ENCODE measurements at places on chromosomes 7 and 10.
A peak's percentile ranks its signal among the peaks of the same experiment; 100 is the strongest.

DNA sequence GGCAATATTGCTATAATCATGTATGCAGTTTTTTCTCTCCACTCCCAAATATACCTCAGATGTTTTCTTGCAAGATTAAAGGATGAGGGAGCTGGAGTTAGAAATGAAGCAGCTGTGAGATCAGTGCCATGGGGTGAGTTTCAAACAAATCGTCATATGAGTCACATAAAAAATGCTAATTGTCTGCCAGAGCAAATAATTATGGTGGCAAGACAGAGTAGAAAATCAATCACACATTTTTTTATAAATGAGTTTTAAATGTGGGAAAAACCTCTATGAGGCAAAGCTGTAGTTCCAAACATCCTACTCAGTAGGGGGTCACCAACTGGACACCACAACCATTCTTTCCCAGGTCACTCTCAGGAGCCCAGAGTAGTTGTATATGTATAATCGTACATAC, 55.3 kb downstream of the CH25H start:
- DNase-seq, result no peak

GRCh38 chr10:63052083-63052482, 81.0 kb upstream of the NRBF2 start:
- DNase-seq, result no peak

DNA sequence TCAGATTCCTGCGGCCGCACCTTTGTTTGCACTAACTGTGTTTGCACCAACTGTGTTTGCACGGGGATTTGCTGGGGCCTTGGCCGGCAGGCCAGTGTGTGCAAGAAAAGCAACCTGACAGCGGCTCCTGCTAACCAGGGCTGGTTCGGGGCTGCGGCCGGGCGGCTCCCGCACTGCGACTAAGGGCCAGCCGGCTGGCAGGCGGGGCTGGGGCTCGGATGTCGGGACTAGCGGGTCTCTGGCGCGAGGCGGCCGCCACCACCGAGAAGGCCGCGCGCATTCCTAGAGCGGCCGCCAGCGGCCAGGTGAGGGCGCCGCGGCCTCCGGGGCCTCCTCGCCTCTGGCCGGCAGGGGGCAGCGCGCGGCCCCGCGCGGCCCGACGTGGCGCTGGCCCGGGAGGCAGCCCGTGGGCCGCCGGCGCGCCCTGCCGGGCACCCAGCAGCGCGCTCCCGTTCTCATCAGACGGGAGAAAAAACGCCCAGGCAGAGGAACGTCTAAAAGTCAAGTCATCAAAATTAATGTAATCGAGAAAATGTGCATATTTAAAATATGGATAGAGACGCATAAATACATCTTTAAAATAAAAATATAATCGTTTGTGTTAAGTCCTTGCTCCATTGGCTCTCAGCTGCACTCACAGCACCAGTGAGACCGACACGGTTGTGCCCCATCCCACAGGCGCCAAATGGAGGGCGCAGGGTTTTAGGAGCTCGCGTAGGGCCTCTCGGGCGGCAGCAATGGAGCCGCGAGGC, 38.5 kb downstream of the ZNF777 start:
- DNase-seq, result peak; percentile 47

DNA sequence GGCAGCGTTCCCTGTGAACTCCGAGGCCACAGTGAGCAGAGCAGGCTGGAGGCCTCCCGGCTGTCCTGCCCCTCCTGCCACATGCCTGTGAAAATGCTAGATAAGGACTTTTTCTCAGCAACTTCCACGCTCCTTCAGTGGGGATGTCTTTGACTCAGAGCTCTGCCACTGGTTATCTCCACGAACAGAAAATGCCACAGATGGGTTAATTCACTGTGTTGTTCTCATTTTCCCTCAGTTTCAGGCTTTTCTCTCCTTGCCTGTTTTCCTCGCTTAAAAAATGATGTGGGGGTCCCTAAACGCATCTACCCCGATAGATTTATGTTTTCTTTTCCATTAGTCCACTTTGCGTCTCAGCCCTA, 51.3 kb downstream of the IKZF1 start:
- no peak for DNase-seq

- no peak for DNase-seq
Observed at GRCh38 chr10:36721871-36722270, 403.5 kb upstream of the ANKRD30A start.

- DNase-seq, result no peak
Observed at GRCh38 chr7:47551668-47552440, 30.1 kb downstream of the TNS3 start.

DNA sequence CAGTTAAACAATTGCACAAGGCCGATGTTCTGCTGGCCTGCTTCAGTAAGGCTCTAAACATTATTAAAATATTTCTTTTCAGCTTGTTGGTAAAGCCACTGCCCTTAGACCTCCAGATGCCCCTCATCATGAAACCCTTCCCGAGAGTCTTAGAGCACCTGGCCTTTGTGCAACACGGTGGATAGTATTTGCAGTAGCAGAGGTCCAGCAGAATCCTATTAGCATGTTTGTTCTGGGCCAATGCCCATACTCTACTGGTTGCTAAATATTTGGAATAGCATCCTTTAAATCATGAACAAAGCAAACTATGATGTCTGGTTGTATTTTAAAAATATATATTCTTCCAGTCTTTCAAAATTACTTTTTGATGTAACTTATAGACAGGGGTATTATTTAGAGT, 584.6 kb downstream of the CNTNAP2 start:
- no peak for DNase-seq

- DNase-seq, result no peak
Observed at GRCh38 chr10:25076506-25077177, 60.2 kb downstream of the THNSL1 start.

- DNase-seq, result no peak
Observed at GRCh38 chr10:58513188-58514110, 777 bp downstream of the BICC1 start.

- DNase-seq, result no peak
Observed at GRCh38 chr10:119135513-119135881, 30.0 kb downstream of the SFXN4 start.

DNA sequence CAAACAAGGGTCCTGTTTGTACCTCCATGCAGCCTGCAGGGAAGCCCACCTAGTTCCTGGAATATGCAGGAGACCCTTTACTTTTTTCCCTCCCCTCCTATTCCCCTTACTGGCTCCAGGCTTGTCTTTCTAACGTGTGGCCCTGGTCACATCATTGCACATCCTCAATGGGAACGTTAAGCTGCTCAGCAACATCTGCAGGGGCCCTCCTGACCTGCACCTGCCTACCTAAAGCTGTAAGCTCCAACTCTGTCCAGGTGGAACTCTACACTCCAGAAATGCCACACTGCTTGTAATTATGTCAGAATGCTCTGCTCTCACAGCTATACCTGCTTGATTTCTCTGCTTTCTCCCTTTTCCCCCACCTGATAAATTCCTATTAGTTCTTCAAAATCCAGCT, 72.1 kb downstream of the ARMC3 start:
- DNase-seq, result no peak

- no peak for DNase-seq
Observed at GRCh38 chr7:50182759-50183158, 89.7 kb upstream of the ZPBP start.

- no peak for DNase-seq
Observed at GRCh38 chr10:71260622-71261325, 48.4 kb downstream of the UNC5B start.

- no peak for DNase-seq
Observed at GRCh38 chr10:113945075-113945686, 90.7 kb downstream of the NHLRC2 start.

DNA sequence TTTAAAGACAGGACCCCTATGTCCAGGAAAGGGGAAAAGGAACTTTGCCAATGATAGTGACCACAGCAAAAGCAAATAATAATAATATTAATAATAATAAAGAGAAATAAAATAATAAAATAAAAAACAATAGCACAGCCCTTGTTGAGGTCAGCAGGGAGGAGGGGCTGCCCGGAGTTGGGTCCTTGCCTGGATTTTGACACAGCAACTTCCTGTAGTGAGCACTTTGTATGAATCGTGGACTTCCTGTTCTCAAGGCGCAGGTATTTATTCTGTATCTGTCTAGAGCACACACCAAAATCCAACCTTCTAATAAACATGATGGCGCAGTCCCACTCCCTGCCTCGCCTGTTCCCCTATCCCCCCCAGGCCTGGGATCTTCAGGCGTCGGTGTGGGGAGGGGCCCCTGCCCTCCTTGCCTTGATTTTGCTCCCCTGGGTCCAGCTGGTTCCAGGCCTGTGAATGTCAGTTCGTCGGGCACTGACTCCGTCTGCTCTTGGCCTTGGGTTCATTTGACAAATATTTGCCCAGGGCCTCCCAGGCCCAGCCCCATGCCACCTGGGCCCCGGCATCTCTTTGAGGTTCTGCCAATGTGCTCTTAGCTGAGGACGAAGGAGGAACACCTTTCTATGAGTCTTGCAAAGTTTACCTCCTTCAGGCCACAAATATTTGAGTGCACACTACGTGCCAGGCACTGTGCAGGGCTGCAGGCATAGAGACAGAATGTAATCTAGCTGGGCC, 13.9 kb downstream of the TRIM8 start:
- DNase-seq, result no peak

GRCh38 chr10:29323367-29323766, 34.5 kb downstream of the LYZL1 start:
- DNase-seq, result no peak

- no peak for DNase-seq
Observed at GRCh38 chr7:105097619-105098018, 83.6 kb downstream of the KMT2E start.

DNA sequence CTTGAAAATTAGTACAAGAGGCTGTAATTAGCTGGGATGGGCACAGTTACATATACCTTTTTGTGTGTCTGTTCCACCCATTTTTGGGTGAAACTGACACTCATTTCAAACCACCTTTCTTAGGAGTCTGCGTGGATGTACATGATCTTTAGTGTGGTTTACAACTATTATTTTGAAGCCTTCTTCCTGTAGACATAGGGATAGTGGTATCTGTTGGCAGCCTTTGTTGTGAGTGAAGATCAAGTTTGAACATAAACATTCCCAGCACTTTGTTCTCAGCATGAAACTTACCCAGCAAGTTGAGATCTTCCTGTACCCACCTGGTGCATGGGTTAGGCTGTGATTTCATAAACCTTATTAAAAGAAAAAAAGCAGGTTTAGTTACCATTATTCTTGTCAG, 2.0 kb downstream of the BAG3 start:
- DNase-seq, result no peak

GRCh38 chr7:35983626-35984025, 169.4 kb upstream of the EEPD1 start:
- DNase-seq, result no peak

- no peak for DNase-seq
Observed at GRCh38 chr10:25639646-25640045, 294.4 kb upstream of the MYO3A start.

DNA sequence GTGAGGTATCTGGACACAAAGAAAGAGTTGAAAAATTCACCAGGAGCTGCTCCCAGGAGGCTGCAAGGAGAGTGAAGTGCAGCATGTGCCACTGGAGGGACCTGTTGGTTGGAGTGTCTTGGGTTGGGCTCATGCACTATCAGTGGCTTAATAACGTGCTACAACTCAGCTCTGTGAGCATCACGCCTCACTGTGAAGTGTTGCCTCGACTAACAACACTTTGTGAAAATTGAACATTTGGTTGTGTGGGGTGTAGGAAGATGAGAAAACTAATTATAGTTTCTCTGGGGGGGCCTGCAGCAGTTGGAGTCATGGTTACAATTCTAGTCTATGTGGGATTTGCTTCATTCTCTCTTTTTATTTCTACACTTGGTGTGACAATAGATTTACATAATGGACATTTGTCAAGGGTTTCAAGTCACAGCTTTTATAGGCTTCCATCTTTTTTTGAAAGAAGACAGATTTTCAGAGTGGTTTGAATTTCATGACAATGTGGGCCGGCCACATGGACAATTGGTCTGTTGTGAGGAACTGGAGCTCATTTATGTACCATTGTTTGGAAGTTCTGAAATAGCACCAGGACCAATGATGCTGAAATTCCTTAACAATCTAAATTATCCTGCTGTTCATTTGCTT, 121.3 kb downstream of the RAMP3 start:
- DNase-seq, result no peak

DNA sequence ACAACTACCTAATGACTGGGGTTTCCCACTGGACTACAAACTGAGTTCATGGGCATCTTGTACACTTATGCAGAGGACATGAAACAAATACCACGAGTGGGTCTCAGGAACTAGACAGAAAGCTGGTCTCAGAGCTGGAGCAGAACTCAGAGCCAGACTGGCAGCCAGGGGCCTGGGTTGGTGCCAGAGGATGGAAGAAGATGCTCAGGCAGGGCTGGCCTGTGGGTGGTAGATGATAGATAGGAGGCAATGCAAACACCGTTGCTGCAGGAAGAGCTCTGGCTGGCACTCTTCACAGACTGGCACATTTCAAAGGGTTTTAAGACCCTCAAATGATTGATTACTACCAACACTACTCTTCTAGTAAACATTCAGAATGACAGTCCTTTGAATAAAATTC, 28.8 kb downstream of the ENO4 start:
- DNase-seq, result no peak

DNA sequence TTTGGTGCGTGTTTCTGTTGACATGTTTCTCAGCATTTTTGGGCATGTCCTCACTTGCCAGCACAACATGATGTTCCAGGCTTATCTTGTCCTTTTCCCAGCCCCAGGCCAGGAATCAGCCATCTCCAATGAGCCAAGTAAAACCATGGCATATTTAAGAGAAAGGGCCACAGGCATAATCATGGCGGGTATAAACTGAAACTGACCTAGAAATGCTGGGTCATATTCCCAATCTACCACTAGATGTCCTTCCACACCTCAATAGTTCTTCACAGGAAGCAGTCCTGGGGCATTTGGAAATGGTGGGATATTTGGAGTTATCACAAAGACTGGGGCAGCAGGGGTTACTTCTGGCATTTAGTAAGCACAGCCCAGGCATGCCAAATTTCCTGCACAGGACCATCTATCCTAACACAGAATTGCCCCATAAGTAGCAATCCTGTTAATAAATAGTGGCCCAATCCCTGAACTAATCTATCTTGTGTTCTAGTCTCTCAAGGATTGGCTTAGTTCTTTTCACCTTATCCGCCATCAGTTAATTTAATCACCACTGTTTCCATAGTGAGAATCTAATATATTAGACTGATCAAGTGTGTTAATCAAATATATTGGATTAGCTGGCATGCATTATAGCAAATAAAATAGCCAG, 101.6 kb downstream of the NPSR1 start:
- DNase-seq, result no peak

DNA sequence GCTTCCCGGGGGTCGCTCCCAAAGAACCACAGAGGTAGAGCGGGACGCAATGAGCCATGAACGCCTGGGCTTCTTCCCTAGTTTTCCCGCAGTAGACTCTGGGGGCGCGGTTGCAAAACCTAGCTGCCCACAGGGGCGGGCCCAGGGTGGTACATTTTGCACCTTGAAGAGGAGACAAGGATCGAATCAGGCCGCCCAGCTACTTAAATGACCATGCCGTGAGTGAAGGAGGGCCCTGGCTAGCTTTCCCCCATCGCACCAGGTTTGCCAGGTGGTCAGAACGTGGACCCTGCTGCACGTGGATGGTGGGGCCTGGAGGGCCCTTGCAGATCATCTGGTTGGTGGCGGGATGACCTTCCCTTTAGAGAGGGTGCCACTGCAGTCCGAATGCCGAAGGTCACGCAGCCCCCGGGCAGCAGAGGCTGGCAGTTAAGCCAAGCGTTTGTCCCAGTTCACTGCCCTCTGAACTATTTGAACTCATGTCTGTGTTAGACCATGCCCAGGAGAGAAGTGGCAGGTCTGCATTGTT, 604 bp upstream of the SHTN1 start:
- DNase-seq, result no peak

GRCh38 chr7:82056282-82056681, 286.4 kb upstream of the HGF start:
- no peak for DNase-seq

All from stimulated activated CD8-positive, alpha-beta memory T cell treated with anti-CD3 and anti-CD28 coated beads, Interleukin-7, amount 100 ng/mL, for 1 hour (primary cell).